ENCODE measurements at places on chromosomes 1 and 21.

- peak; percentile 93 for DNase-seq
These were observed 15.8 kb upstream of the S100A11 start for GRCh38 chr1:152052606-152053005.

- peak; percentile 51 for DNase-seq
These were observed 300.3 kb downstream of the ZP4 start for GRCh38 chr1:237590386-237590785.

GRCh38 chr1:10556430-10557005 is 81.8 kb downstream of the PEX14 start:
- no peak for DNase-seq

- DNase-seq: no peak
These were observed 7.7 kb downstream of the TMEM61 start for GRCh38 chr1:54987919-54988705.

DNA sequence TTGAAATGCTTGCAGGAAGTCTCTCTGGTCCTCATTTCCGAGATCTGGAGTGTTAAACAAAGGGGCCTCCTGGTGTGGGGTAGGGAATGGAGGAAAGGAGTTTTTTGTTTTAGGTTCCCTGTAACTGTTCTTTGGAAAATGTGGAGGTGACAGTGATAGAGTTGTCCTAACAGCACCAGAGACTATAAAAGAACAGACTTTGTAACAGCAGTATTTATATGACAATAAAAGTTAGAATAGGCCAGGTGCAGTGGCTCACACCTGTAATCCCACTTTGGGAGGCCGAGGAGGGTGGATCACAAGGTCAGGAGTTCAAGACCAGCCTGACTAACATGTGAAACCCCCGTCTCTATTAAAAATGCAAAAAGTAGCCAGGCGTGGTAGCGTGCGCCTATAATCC is 68.9 kb downstream of the HUNK start:
- DNase-seq: no peak

GRCh38 chr1:77360256-77360655 is 78.4 kb downstream of the AK5 start:
- DNase-seq: no peak

- no peak for DNase-seq
These were observed 48.6 kb downstream of the HSPG2 start for GRCh38 chr1:21888500-21888899.

- no peak for DNase-seq
These were observed 3.2 kb upstream of the ATP1A2 start for GRCh38 chr1:160112357-160112756.

DNA sequence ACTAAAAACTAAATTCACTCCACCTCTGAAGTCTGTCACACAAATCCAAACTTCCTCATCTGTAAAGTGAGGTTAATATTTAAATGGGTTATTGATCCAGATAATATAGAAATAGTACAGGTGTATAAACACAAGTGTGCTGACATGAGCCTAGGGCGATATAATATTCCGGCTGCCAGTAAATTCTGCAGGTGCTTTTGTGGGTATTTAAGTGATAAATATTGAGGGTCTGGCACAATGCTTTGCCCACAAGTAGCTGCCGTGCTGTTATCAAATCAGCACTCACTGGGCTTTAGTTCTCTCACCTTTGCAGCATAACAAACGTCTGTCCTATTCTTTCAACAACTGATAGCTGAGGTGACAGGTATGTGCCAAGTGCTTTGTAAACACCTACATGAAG is 7.6 kb downstream of the PABPC4 start:
- no peak for DNase-seq

DNA sequence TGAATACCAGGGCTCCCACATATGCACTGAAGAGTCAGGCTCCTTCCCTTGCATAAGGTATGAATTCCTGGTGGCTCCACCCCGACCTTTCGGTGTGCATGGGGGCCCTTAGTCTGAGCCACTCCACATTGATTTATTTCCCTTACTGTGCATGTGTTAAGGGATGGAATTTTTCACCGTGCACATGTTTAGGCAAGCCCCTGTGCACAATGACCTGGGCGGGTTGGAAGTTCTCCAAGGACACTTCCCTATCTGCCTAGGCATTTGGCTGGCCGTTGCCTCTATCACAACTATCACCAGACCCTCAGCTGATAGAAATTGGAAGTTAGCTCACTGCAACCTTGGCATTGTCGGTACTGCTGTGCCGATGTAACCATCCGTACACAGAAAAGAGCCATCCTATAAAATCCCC is 9.7 kb downstream of the S100A6 start:
- DNase-seq: peak; percentile 94

DNA sequence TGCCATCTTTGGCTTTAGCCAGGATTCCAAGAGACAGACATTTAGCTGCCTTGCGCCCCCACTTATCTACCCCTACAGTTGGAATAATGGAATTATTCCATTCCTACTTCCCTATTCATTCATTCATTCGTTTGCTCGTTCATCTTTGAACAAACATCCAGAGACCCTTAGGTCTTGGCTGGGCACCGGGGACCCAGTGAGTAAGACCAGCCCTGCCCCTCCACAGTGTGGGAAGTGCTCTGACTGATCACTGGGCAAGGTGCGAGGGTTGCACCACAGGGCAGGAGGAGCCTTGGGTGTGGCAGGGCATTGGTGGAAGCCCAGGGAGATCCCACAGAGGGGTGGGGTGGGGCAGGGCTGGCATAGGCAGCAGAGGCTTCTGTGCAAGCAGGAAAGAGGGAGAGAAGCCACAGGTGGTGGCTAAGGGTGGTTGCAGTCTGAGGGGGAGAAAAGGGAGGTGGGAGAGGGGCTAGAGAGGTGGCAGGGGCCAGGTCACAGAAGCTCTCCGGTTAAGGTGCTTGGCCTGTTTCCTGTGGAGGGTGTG is 35.0 kb upstream of the TMEM61 start:
- DNase-seq: peak; percentile 86

GRCh38 chr1:155694167-155694566 is 5.3 kb downstream of the DAP3 start:
- DNase-seq: no peak

DNA sequence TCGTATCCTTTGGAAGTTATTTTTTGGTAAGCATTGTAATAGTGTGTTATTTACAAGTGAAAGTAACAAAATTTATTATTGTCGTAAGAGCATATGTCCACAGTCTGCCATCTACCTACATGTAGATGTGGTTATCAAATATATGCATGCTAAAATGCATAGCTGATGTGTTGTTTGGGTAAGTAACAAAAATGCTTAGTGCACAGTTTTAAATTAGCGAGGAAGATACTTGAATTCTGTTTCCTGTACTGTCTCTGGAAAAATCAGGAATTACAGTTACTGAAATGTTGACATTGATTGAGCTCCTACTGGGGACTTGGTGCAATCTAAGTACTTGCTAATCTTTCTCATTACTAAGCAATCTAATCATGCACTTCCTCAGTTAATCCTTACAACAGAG is 14.3 kb downstream of the WDR64 start:
- DNase-seq: no peak

DNA sequence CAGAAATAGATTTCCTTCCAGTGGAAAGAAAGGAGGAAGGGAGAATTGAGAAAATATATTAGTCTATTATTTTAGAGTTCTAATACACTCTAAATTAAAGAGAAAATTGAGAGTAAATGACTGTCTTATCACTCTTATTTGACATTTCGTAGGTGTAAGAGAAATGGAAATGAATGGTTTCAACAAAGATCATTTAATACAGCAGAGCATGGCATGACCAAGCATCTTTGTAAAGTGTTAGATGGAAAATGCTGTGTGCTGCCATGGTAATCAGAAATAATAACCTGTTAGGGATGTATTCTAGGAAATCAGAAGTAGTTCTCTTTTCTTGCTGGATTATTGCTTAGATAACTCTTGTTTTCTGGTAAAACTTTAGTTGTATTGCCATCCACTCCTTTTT is 90.9 kb downstream of the GIPC2 start:
- no peak for DNase-seq

DNA sequence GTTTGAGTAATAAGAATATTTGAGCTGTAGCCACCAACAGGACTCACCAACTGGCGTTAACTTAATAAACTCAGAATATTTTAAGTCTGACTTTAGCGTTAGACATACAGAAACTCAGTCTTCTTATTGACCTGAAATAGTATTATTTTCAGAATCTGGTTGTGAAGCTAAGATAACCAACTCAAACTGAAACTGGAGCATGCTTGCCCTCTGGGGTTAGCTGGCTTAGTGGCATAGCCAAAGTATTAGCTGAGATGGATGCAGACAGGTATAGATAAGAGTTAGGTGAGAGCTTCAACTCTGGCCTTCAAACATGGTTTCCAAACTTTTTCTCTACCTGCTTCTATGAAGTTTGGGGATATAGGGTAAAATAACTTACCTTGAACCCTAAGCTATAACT is 40.5 kb downstream of the AMY1C start:
- no peak for DNase-seq

GRCh38 chr1:87678266-87678665 is 349.6 kb downstream of the LMO4 start:
- DNase-seq: no peak

GRCh38 chr1:230791986-230792564 is 44.9 kb downstream of the CAPN9 start:
- DNase-seq: no peak

DNA sequence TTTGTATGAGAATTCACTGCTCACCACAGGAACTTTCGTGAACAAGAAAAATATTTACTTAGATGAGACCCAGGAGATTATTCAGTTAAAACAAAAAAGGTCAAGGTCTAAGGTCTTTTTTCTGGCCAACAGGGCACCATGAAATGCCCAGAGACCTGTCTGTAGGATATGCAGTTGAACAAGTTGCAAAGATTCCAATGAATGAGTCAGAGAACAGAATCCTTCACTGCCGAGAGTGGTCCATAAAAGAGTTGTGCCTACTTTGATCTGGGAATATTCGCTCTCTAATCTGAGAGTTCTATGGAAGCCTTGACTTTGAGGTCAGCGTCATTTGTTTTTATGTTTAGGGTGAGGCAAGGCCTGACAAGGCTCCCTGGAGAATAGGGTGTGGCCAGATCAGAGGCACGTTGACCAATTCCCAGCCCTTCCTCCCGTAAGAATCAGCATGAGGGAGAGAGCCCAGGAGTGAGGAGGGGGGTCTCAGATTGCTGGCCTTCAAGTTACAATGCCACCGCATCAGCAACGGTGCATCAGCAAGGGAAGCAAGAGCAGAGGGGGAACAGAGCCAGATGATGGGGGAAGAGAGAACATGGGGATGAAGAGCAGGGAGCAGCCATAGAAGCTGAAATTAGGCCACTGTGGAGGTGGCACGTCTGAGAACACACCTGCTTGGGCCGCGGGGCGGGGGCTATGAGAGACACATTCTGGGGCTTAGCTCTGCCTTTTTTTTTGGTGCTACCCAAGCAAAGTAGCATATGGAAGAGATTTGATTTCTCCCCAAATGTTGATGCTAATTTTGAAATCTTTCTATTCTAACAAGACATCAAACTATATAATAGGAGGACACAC is 206.4 kb upstream of the RAB4A start:
- DNase-seq: peak; percentile 88

DNA sequence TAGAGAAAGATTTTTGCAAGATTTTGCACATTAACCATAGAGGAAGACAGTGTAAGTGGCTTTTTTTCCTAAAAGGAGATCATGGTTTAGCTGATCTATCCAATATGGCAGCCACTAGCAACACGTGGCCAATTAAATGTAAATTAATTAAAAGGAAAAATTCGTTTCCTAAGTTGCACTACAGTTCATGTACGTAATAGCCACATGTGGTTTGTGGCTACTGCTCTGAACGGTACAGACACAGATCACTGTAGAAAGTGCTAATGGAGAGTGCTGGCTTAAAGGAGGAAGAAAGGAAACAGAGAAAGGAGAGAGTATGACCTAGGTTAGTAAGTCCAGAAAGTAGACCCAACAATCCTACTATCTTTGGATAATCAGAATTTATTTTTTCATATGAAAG is 170.8 kb downstream of the SIPA1L2 start:
- no peak for DNase-seq

GRCh38 chr1:178506177-178506576 is 6.7 kb upstream of the TEX35 start:
- no peak for DNase-seq

DNA sequence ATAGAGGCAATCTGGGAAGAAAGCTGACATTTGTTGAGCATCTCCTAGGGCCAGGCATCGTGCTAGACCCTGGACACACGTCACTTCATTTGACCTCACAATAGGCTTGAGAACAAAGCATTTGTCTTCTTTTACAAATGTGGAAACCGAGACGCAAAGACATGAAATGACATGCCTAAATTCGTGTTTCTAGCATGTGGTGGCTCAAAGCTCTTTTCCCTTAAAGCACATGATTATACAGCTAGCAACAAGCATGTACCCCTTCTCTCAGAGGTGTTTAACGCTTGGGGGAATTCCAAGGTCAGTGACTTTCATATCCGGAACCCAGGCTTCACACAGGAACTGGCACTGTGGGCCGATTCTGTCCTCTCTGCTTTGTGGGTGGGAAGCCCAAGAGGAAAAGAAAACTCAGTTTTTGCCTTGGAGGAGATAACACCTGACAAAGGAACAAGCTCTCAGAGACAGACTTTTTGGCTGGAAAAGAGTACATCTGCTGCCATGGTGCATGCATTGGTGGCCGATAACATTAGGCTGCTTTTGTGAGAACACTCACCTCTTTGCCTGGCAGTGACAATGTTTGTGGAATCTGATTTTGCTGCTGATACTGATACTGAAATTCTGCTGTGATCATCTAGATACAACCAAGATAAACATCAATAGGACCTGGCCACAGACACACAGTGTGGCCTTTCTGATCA is 15.4 kb upstream of the CD2 start:
- no peak for DNase-seq

GRCh38 chr1:67941155-67941554 is 107.9 kb upstream of the GNG12 start:
- DNase-seq: no peak

DNA sequence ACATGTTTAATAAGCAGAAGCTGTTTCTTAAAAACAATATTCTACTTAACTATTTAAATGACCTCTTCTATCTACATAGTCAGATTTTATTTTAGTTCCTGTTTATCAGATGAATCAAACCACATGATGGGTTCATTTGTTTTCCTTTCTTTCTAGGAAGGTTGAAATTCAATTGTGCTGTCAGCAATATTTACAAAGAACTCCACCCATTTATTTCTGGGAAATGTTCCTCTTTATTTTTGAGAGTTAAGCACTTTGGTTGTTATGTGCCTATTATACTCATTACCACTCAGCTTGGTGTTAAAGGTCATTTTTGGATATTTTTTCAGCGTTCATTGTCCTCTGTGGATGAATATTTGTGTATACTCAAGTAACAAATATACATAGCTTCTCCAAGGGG is 84.9 kb downstream of the C4BPA start:
- DNase-seq: no peak

DNA sequence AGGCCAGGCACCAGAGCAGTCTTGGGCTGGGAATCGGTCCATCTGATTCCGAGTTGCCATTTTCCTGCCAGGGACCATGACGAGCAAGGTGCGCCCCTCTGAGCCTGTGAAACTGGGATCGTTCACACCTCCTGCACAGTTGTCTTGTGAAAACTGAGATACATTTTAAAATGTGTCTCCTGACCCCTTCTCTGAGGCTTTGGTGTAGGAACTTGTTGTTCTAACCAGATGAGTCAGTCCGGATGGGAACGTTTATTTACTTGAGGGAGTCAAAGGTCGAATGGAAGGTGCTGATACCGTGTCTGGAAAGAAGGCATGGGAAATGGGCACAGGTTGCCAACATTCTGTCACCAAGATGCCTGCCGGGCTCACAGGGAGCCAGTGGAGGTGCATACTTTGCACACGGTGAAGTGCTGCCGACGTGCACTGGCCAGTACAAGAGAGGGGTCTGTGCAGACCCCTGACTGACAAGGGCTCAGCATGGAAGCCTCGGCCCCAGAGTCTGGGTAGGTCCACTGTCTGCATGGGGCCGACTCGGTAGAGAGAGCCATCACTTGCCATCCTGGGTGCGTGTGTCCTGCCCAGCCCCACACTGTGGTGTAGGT is 7.4 kb upstream of the KCNN3 start:
- DNase-seq: peak; percentile 78
